Right ventricle myocardium inferior (tissue), 1 donor: ENCODE measurements at places on chromosomes 2 and 18.

- DNase-seq = no peak
Observed at GRCh38 chr2:99158599-99158998, 3.8 kb downstream of the LIPT1 start.

GRCh38 chr2:25065768-25066167 is 23.9 kb downstream of the EFR3B start:
- DNase-seq = no peak

- DNase-seq = peak; percentile 92
Observed at GRCh38 chr18:12038639-12039539, 54.8 kb upstream of the ANKRD62 start.

- no peak for DNase-seq
Observed at GRCh38 chr2:107525406-107525805, 301.3 kb upstream of the RGPD4 start.

GRCh38 chr2:144213797-144214196 is 306.1 kb downstream of the ZEB2 start:
- DNase-seq = no peak

GRCh38 chr2:209773377-209773776 is 1.7 kb downstream of the UNC80 start:
- DNase-seq = no peak

GRCh38 chr2:57698935-57699449 is 347.6 kb upstream of the VRK2 start:
- no peak for DNase-seq

GRCh38 chr2:23695214-23695889 is 231.6 kb downstream of the ATAD2B start:
- DNase-seq = no peak

DNA sequence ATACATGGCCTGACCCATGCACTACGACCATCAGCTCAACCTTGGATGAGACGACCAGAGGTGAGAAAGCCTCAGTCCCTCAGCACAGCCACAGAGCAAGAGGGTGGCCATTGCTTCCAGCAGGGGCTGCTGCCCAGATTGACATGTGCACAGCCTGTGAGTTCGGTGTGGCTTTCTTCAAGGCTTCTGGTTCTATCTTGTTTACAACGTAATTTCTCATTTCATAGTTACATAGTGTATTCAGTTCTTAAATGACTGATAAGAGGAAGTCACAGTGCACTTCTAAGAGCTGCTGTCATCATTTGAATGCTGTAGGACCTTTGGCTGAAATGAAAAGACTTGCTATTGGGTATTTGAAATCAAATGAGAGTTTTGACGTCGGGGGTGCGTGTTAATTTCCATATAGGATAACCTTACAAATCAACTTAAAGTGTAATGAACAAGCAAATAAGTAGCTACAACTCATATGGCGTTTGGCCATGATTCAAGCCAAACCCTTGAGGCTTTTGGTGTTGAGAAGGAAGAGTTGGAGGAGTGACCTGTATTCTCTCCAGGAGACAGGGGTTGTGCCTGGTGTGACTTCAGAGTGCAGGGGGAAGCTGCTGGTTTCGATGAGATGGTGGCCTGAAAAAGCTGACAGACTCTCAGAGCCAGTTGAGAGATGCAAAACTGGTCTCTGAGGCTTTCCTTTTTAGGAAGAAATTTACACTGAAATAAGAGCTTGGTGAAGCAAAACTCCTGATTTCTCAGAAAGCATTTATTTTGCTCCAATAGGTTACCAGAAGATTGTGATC is 51.0 kb downstream of the TSHZ1 start:
- no peak for DNase-seq

DNA sequence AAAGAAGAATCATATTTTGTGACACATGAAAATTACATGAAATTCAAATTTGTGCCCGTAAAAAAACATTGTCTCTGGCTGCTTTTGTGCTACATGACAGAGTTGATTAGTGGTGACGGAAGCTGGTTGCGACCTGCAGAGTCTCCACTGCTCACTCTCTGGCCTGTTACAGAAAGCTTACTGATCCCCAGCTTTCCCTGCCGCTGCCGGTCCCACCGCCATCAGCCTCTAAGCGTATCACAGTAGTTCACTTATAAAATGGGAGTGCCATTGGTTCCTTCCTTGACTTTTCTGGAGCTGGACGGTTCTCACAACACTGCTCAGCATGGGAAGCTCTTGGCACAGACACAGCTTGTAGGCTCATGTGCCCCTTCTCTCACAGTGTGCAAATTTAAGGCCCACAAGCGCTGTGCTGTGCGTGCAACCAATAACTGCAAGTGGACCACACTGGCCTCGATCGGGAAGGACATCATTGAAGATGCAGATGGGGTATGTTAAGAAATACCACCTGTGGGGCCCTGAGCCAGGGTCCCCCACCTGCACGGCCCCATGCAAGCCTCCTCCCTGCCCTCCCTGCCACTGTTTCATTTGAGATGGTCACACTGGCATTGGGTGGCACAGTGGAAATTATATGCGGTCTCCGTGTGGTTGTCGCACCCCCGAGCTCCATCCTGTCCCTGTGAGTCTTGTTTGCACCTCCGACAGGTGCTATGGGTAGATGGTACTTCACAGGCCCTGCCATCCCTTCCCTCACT is 81.3 kb downstream of the DGKD start:
- no peak for DNase-seq

DNA sequence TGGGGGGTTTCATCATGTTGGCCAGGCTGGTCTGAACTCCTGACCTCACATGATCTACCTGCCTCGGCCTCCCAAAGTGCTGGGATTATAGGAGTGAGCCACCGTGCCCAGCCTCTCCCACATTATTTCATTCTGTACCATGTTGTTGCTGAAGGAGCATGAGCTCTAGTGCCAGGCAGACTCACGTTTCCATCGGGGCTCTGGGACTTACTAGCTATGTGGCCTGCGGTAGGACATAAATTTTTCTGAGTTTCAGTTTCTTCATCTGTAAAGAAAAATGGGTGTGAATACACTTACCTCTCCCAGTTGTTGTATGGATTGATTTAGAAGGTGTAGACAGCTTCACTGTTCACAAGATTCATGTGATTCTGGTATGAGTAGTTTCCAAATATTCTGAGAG is 30.8 kb upstream of the CCL20 start:
- no peak for DNase-seq

DNA sequence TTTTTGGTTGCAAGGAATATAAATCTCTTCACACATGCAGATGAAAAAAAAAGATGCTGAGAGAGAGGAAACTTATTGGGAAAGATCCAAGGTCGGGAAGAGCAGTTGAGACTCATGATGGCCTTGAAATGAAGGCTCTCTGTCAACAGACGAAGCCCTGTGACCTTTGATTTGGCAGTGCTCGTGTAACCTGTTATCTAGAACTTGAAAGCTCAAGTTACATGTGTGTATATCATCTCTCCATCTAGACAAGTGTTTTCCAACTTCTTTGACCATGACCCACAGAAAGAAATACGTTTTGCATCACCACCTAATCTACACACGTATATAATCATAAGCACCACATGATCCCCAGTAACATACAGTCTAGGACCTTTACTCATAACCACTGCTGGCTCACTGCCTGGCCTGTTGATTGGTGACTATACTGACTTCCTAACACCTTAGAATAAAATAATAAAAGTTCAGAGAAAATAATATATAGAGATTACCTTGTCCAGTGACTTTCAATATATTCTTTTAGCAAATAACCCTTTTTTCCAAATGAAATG is 319.0 kb upstream of the PKDCC start:
- no peak for DNase-seq

GRCh38 chr18:8856769-8857393 is 151.5 kb downstream of the MTCL1 start:
- DNase-seq = no peak

DNA sequence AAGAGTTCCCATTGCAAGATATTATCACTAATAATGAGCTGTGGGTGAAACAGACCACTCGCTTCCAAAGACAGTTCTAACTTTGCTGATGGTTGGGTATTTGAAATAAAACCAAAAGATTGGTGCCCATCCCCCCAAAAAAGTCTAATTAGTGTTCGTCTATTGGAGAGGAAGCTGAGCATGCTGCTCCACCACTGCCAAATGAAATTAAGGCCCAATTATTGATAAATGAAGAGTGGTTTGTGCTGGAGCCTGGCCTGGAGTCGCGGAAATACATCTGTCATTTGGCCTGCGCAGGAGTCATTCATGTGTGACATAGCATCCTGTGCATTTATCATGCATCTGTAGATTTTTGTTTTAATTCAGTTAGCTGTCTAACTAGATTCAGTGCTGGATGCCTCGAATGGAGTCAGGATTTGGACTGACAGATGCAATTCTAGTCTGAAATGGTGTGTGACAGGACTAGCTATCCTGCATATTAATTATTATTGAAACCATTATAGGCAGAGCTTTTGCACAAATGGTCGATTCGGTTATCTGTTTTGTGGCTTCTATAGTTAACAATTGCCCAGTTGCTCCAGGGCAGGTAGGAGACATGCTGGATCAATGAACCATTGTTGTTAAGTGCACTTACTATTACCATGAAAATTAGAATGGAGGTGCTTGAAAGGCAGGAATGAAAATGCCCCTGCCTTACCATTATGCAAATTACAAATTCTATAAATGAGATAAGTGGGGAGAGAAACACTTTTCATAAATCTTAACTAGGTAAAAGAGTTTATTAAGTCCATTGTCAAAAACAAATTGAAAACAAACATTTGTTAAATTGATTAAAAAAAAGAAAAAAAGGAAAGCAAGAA is 450.4 kb upstream of the TCF4 start:
- DNase-seq = no peak

DNA sequence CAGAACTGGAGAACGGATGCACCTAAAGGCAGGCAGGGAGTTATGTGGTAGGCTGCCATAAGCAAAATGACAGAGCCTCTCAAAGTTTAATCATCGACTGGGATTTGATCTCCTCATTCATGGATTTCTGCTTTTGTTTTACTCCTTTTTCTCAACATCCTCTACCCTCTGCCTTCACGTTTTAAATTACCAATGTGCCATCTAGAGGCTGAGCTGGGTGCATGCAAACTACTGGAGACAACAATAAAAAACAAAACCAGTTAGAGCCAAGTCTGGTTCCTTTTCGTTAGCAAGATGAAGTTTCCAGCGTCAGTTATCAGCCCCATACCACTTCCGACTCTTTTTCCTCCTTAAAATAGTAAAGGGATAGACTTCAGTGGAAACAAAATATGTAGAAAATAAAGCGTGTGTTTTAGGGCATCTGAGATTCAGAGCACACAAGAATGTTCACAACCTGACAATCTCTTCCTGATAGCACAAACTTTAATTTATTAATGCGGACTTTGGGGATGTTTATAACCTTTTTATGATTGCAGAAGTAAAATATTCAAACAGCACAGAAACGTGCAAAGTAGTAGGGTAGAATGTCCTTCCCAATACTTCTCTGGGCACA is 117.0 kb downstream of the LAMA1 start:
- DNase-seq = no peak

GRCh38 chr2:54271189-54271588 is 15.2 kb upstream of the TSPYL6 start:
- no peak for DNase-seq

- DNase-seq = no peak
Observed at GRCh38 chr2:204260901-204261300, 284.4 kb upstream of the PARD3B start.

- no peak for DNase-seq
Observed at GRCh38 chr2:48319863-48320262, 210.1 kb upstream of the STON1 start.

- no peak for DNase-seq
Observed at GRCh38 chr2:242020196-242021004, 150.9 kb downstream of the RTP5 start.

DNA sequence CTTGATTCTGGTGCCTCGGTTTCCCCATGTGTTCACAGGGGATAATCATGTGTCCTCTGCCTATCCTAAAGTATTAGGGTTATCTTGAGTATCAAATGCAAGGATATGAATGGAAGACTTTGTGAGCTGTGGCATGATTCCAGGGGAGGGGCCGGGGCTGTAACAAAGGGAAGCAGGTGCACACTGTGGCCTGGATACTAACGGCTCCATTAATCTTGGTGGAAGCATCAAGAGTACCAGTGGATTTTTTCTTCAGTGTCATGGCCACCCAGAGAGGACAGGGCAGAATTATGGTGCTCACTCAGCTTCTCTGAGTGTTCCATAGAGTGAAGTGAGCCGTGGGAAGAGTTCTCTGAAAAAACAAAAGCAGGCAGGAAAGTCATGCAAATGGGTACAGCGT is 320.1 kb downstream of the ALK start:
- DNase-seq = no peak

DNA sequence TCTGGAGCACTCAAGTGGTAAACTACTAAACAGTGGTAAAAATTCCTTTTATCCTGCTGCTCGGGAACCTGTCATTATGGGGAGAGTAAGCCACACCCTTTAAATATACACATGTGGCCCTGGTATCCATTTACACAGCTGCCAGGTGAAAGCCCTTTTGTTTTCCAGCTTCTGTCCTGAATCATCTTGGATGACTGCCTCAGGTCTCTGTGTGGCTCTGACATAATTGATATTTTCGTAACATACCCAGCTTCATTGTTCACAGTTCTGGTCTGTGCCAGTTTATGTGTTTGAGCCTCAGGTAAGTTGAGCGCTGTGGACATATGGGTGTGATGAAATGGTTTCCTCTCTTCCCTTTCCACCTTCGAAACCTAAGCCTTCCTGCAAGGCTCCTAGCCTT is 15.7 kb upstream of the TTC39C start:
- no peak for DNase-seq

- DNase-seq = no peak
Observed at GRCh38 chr2:30147196-30147714, 448 bp downstream of the YPEL5 start.
